Activated CD4-positive, alpha-beta T cell treated with anti-CD3 and anti-CD28 coated beads, Interleukin-2, Interleukin-4, amounts not matched to agents 100 ng/mL and 50 ng/mL, durations not matched to agents 16 hours and 8 hours (primary cell): ENCODE measurements at places on chromosomes 12 and 14.
A peak's percentile ranks its signal among the peaks of the same experiment; 100 is the strongest.

GRCh38 chr12:26077915-26078702 is 46.7 kb downstream of the BHLHE41 start:
- no peak for DNase-seq

DNA sequence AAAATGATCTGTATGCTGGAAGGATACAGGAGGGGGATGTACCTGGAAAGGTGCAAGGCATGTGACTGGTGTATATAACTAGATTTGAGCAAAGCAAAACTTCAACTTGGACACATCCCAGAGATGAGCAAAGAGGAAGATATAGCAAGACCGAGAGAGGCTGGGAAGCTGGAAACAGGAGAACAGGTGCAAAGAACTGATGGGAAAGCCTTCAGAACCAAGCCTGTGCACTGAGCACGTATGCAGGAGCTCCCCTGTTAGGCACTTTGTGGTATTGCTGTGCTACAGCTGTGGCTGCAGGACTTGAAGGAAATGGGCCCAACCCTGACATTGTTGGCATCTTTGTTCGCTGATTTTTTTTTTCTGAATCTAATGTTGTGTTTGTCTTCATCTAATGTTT is 120.7 kb upstream of the PWP1 start:
- no peak for DNase-seq

- DNase-seq = no peak
Observed at GRCh38 chr12:71159878-71160277, 2.1 kb upstream of the TSPAN8 start.

- DNase-seq = no peak
Observed at GRCh38 chr12:28145216-28145615, 45.0 kb upstream of the CCDC91 start.

GRCh38 chr14:102811254-102811963 is 34.2 kb downstream of the TRAF3 start:
- DNase-seq = peak; percentile 32

- no peak for DNase-seq
Observed at GRCh38 chr14:75280831-75281653, 2.4 kb downstream of the FOS start.

DNA sequence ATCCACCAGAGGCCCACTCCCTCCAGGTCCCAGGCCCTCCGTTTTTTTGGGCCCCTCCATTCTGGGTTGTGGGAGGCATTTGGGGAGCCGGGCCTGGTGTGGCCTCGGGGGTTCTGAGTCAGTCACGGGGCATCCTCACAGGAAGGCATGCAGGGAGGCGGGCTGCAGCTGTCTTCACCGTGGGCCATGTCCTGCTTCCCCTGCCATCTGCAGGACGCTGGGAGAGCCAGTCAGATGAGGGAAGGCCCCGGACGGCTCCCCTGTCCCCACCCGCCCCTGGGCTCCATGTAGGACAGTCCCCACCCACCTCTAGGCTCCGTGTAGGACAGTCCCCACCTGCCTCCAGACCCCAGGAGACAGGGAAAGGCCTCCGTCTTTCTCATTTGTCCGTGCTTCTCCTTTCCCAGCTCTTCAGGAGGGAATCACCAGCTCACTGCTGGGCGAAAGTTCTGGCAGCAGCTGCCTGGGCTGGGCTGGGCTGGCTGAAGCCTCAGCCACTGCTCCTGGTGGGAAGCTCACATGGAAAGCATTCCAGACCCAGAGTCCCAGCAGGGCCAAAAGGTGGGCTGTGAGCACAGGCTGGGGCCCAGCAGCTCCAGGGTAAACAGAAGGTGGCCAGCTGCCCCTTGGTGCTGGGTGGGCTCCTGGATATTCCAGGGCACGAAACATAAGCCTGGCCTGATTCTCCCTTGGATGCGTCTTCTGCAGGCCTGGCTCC is 217.8 kb downstream of the KIF26A start:
- no peak for DNase-seq

DNA sequence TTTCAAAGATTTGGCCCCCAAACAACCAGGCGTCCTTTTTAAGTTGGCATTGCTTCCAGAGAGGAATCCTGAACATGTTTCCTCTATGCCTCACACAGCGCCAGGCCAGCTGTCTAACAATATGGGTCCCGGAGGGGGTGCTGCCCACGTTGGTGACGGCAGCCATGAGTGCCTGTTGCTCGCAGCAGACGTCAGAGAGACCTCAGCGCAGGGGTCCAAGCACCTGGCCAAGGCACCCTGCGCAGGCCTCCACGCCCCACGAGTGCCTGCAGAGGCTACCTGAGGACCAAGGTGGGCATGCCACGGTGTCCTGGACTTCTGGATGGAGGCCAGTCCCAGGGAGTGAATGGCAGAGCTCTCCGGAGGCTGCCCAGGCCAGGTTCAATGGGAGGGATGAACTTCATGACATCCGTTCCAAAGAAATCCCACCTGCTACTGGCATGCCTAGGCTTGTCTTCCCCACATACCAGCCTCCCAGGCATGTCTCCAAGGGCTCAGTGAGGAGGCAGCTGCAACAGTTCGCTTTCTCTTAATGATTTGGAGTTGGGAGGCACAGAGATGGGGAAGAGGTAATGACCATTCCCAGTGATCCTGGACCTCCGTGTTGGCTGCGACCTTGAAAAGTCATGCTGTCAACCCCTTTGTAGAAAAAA is 11.6 kb upstream of the FOXN3 start:
- no peak for DNase-seq

GRCh38 chr14:68470361-68470760 is 322.5 kb downstream of the ZFP36L1 start:
- DNase-seq = no peak

GRCh38 chr14:101620821-101621785 is 59.8 kb downstream of the DIO3 start:
- DNase-seq = no peak

GRCh38 chr12:52531566-52532300 is 11.5 kb upstream of the KRT5 start:
- no peak for DNase-seq

GRCh38 chr12:94059394-94060368 is 88.7 kb upstream of the PLXNC1 start:
- DNase-seq = no peak

- DNase-seq = no peak
Observed at GRCh38 chr12:20237091-20237490, 131.2 kb upstream of the PDE3A start.

GRCh38 chr12:113154351-113154973 is 4.9 kb downstream of the CFAP73 start:
- no peak for DNase-seq

- DNase-seq = no peak
Observed at GRCh38 chr12:67286257-67286656, 17.1 kb downstream of the CAND1 start.

DNA sequence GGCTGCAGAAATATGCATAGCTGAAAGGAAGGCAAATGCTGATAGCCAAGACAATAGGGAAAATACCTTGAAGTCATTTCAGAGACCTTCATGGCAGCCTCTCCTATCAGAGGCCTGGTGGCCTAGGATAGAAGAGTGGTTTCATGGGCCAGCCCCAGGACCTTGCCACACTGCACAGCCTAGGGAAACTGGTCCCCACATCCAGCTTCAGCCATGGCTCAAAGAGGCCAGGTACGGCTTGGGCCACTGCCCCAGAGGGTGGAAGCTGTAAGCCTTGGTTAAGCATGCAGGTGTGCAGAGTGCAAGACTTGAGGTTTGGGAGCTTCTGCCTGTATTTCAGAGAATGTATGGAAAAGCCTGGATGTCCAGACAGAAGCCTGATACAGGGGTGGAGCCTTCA is 101.0 kb upstream of the KITLG start:
- no peak for DNase-seq

DNA sequence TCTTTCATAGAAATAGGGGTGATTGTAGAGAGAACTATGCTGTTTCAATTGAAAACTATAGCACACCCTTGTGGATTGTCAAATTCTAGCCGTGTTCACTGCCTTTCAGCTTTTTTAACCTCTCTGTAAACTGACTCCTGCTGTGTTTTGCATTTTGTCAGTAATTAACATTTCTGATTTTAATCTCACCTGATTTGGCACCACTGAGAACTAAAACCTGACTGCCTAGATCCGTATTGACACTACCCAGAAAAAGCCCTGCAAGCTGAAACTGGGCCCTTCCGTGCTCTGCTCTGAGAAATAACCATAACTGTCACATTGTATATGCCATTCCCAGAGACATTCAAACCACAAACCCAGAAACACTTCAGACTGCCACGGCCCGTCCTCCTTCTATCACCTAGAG is 26.6 kb upstream of the ETV6 start:
- DNase-seq = no peak

DNA sequence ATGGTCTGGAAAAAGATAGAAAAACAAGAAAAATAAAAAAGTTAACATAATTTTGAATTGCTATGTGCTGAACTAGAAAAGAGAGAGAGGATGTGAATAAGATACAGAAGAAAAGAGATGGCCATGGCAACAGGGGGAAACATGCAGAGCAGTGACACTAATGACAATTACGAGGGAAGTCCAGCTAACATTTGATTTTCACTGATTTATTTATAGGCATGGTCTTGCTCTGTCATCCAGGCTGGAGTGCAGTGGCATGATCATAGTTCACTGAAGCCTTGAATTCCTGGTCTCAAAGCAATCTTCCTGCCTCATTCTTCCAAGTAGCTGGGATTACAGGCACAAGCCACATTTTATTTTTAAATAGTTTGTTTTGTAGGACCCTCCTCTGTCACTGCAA is 1.8 kb downstream of the OR6C74 start:
- DNase-seq = no peak

- no peak for DNase-seq
Observed at GRCh38 chr12:131990980-131991305, 41.2 kb downstream of the EP400 start.

DNA sequence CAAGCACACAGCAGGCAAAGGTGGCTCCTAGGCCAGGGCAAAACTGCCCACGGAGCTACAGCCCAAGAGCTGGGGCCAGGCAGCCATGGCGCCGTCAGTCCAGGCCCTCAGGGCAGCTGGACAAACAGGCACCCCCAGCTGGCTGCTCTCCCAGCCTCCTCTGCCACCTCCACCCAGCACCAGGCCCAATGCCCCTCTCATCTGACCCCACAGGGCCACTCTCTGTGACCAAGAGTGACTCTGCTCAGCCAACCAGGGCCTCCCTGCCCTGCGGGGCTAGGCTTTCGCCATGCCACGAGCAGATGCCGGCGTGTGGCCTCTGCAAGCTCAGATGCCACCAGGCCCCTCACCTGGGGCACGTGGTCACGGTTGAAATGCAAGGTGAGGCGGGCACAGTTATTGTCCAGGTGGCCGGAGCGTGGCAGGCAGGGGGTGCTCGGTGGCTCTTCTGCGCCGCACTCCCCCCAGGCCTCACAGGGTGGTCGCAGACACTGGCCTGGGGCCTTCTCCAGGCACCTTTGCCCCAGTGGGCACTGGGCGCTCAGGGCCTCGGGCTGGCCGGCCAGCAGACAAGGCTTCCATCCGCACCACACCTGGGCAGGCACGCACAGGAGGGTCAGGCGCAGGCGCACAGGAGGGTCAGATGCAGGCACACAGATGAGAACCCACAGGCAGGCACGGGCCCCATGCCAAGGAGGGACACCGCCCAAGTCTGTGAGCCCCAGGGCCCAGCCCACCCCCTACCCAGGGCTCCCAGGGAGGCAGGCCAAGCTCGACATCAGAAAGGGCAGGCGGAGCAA is 23.0 kb downstream of the JAG2 start:
- DNase-seq = no peak

GRCh38 chr12:34212651-34213050 is 190.4 kb downstream of the ALG10 start:
- DNase-seq = no peak

- no peak for DNase-seq
Observed at GRCh38 chr12:52004042-52004648, 2.6 kb upstream of the TAMALIN start.

DNA sequence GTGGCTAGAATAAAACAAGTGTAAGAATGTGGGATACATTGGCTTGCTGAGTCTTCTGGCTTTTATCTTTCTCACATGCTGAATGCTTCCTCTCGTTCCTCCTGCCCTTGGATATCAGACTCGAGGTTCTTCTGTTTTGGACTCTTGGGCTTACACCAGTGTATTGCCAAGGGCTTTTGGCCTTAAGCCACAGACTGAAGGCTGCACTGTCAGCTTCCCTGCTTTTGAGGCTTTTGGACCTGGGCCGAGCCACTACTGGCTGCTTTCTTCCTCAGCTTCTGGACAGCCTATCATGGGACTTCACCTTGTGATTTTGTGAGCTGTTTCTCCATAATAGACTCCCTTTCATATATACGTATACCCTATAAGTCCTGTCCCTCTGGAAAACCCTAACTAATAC is 300.9 kb upstream of the STXBP6 start:
- no peak for DNase-seq

GRCh38 chr12:108348842-108349241 is 9.7 kb upstream of the CMKLR1 start:
- DNase-seq = no peak

- no peak for DNase-seq
Observed at GRCh38 chr12:16612647-16613046, 6.7 kb upstream of the LMO3 start.

GRCh38 chr14:81302638-81303037 is 81.9 kb upstream of the GTF2A1 start:
- DNase-seq = no peak

- DNase-seq = no peak
Observed at GRCh38 chr14:27184427-27184826, 586.6 kb upstream of the NOVA1 start.

- DNase-seq = no peak
Observed at GRCh38 chr12:77062396-77062795, 3.0 kb downstream of the E2F7 start.

DNA sequence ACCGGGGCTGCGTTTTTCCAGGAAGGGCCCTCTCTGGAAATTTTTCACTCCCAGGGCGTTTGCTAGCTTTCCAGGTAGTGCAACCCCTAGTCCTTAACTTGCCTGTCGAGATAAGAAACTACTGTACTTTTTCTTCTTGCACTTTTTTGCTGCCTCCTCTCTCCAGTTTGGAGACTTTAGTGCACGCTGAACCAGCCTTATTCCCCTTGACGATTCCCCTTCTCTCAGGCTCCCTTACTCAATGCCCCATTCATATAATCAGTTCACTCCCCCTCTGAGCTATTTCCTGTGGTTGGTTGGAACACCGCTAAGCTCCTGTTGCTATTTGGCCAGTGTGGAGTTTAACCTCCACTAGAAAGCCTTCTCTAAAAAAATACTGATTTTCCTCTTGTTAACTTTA is 682 bp downstream of the CREBL2 start:
- peak; percentile 46 for DNase-seq

DNA sequence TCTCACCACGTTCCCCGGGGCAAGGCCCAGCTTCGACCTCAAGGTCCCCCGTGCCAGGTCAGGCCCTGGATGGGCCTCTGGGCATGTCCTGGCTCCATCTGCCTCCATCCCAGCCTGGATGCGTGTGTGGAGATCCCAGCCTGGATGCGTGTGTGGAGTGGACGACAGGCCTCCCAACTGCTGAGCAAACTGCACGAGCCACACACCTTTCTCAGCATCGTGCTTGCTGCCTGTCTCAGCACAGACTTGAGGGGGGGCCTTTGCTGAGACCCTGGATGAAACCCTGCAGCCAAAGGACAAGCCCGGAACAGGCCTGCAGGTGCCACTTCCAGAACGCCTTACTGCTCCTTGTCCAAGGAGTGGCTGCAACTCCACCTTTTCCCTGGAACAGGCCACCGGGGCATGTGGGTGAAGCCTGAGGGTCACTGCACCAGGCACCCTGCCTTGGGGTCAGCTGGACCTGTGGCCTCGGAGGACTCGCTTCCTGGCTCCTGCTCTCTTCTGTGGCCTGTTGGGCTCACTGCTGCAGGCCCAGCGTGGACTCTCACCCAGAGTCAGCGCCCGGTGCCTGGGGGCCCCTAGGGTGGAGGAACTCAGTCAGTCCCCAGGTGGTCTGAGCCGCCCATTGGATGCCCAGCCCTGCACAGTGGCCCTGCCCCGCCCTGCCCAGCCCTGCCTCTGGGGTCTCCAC is 176.0 kb downstream of the KIF26A start:
- DNase-seq = no peak

GRCh38 chr12:27099629-27100028 is 17.3 kb upstream of the C12orf71 start:
- no peak for DNase-seq
